ENCODE measurements at places on chromosomes 2 and 18.

GRCh38 chr2:23390152-23390551 is 5.2 kb downstream of the KLHL29 start:
- DNase-seq = no peak

DNA sequence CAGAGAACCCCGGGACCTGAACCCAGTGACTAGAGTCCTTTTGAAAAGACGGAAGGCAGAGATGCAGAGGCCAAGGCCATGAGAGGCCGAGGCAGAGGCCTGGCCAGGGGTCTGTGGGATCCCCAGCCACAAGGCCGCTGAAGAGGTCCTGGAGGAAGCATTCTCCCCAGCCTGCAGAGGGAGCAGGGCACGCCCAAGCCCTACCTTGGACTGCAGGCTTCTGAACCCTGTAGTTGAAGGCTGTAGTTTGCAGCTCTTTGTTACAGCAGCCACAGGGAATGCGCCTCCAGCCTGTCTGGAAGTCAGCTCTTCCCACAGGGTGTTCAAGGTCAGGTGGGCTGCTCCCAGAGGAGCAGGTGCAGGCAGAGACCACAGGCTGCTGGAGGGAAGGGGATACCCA is 22.1 kb upstream of the PXDN start:
- DNase-seq = no peak

DNA sequence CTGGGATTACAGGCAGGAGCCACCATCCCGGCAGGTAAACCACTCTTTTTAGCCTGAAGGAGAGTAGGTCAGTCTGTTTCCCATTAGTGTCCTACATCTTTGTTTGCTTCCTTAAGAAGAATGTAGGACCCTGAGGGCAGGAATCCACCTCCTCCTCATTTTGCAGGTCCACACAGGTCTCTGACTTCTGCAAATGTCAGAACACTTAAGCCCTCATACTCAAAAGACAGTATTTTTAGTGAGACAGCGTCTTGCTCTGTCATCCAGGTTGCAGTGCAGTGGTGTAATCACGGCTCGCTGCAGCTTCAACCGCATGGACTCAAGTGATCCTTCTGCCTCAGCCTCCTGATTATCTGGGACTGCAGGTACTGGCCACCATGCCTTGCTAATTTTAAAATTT is 9.3 kb downstream of the PSTPIP2 start:
- DNase-seq = no peak

GRCh38 chr2:213740453-213740852 is 456.2 kb downstream of the SPAG16 start:
- DNase-seq = no peak

- no peak for DNase-seq
Measured at GRCh38 chr18:62937065-62937464, 221.7 kb downstream of the PHLPP1 start.

GRCh38 chr18:70041459-70042050 is 93.9 kb upstream of the CD226 start:
- no peak for DNase-seq

DNA sequence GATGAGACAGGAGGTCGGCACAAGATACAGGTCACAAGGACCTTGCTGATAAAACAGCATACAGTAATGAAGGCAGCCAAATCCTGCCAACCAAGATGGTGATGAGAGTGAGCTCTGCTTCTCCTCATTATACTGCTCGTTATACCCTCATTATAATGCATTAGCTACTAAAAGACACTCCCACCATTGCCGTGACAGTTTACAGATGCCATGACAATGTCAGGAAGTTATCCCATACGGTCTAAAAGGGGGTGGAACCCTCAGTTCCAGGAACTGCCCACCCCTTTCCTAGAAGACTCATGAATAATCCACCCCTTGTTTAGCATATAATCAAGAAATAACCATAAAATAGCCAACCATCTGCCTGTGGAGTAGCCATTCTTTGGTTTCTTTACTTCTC is 224.2 kb downstream of the RBM43 start:
- no peak for DNase-seq

DNA sequence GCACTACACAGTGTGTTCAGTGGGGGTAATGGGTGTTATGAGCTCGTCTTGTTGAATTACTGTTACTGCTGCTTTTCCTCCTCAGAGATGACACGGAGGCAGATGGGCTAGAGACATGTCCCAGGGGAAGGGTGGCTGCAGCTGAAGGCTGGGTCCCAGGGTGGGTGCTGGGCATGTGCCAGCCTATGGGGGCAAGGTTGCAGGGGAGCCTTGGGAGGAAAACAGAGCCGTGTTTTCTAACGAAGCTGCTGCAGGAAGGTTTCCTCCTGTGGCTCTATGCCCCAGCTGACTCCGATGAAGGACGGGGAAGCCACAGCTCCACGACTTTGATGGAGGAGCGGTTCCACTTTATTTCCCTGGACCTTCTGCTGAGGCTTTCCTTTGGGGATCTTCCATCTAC is 42.4 kb downstream of the ASB18 start:
- DNase-seq = no peak

DNA sequence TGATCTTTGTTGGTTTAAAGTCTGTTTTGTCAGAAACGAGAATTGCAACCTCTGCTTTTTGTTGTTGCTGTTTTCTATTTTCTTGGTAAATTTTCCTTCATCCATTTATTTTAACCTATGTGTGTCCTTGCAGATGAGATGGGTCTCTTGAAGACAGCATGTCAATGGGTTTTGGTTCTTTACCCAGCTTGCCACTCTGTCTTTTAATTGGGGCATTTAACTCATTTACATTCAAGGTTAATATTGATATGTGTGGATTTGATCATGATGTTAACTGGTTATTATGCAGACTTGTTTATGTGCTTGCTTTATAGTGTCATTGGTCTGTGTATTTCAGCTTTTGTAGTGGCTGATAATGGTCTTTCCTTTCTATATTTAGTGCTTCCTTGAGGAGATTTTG is 327.9 kb upstream of the SYT4 start:
- no peak for DNase-seq

All from GM12878 (cell line).